ENCODE measurements at places on chromosomes 12 and 14.

- no peak for DNase-seq
These were observed 163.7 kb upstream of the RPH3A start for GRCh38 chr12:112627851-112628250.

DNA sequence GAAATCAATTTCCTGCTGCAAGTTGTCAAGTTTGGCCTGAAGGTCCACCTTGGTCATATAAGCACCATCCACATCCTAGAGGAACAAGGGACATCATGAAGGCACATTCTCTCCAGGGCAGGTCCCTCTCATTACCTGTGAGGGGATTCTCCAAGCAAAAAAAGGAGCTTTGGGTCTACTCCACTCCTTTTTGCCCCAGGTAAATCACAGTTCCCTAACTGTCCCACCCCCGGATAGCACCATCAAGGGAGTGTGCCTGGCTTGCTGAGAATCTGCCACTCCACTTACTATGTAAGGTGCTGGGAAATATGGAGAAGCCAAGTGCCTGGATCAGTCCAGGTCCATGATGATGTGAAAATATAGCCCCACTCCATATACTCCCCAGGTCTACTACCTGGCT, 2.5 kb downstream of the KRT1 start:
- no peak for DNase-seq

DNA sequence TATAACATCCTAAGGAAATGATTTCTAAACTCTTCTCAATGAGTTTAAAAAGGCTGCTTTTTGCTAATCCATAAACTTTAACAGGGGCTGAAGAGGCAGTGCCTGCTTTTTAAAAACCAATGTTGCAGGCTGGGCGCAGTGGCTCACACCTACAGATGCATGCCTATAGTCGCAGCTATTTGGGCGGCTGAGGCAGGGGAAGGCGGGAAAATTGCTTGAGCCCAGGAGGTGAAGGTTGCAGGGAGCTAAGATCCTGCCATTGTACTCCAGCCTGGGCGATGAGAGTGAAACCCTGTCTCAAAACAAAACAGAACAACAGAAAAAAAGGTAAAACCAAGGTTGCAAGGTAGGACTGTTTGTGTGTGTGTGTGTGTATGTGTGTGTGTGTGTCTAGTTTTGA, 531.2 kb downstream of the DIO2 start:
- DNase-seq: no peak

- no peak for DNase-seq
These were observed 554.3 kb upstream of the MIS18BP1 start for GRCh38 chr14:45807178-45807899.

- DNase-seq: no peak
These were observed 139.3 kb upstream of the PZP start for GRCh38 chr12:9347328-9348127.

DNA sequence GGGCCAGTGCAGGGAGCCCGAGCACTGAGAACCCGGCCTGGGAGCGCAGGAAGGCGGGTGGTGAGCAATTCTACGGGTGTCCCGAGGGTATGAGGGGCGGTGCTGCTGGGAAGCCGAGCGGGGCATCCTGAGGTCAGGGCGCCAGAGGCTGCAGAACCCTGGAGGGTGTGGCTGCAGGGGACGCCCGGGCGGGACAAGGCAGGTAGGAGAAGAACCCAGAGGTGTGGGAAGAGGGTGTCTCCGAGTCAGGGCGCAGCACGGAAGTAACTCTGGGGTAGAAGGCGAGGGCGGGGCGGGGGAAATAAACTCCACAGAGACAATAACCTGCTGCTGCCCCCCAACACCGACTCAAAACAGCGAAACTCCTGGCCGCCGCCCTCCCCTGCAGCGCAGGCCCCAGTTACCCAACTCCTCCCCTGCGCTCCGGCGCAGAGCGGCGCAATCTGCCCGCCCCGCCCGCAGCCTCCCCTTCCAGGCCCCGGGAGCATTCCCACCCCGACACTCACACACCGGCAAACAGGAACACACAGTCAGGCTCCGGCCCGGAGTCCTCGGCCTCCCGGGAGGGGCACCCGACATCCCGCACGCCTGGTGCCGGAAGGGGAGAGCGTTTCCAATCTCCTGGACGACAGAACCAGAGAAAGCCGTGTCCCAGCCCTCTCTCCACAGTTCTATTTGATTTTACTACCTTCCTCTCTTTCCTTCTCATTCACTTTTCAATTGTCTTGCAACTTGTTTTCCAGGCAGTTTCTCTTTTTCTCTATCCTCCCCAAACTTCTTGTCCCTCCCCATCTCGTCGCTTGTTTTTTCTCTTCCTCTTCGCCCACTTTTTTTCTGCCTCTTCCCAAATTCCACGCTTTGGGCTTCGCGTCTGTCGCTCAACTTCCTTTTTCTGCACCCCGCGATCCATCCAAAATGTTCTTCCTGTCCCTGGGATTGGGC, 2.4 kb downstream of the HRK start:
- DNase-seq: no peak

DNA sequence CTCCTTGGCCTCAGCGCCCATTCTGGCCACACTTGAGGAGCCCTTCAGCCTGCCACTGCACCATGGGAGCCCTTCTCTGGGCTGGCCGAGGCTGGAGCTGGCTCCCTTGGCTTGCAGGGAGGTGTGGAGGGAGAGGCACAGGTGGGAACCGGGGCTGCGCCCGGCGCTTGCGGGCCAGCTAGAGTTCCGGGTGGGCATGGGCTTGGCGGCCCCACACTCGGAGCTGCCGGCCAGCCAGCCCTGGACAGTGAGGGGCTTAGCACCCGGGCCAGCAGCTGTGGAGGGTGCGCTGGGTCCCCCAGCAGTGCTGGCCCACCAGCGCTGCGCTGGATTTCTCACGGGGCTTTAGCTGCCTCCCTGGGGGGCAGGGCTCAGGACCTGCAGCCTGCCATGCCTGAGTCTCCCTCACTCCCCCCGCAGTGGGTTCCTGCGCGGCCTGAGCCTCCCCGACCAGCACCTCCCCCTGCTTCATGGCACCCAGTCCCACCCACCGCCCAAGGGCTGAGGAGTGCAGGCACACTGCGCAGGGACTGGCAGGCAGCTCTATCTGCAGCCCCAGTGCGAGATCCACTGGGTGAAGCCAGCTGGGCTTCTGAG, 28.0 kb downstream of the TMEM117 start:
- no peak for DNase-seq

DNA sequence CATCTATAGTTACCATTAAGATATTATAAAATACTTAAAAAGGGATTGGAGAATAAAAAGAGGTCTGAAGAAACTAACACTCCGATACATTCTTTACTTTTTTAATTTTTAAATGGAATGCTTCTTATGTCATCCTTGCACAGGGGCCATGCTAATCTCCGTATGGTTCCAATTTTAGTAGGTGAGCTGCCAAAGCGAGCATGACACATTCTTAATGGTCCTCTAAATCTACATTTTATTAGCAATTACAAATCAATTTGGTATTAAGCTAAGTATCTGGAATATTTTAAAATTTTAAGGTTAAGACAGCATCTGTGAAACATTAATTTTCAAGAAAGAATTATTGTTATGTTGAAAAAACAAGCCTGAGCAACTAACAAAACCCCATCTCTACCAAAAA, 6.2 kb upstream of the ARID4A start:
- DNase-seq: no peak

DNA sequence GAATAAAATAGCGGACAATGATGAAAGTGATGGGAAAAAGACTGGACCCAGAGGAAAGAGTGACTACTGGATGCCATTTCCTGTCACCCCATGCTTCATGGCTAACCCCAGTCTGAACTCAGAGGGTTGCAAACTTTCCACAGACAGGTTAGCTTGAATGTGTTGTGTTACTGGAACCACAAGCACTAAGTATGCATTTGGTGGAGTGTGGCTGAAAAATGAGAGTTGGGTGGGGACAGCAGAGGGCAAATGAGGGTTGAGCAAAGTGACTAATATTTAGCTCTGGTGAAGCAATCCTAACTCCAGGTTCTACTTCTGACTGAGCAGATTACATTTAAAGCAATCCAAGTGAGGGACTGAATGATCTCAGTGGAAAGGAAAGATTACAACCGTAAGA, 1.6 kb downstream of the SLC16A7 start:
- DNase-seq: peak; percentile 74

- DNase-seq: no peak
These were observed 44.2 kb downstream of the IRF2BPL start for GRCh38 chr14:76984297-76984696.

DNA sequence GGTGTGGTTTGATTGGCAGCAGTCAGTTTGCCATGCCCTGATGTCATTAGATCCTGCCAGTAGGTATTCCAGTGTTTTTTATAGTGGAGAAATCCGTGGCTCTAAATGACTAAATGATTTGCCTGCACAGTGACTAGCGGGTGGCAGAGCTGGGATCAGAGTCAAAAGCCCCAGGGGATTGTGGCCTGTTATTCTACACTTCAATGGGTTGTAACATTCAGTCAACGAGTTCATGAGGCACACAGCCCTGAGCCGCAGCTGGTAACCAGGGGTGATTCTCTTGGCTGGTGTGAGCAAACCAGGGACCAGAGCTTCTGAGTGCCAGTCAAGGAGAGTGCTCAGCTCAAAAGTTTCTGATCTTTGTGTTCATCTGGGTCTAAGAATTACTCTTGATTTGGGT, 1.8 kb downstream of the MYH6 start:
- DNase-seq: no peak

DNA sequence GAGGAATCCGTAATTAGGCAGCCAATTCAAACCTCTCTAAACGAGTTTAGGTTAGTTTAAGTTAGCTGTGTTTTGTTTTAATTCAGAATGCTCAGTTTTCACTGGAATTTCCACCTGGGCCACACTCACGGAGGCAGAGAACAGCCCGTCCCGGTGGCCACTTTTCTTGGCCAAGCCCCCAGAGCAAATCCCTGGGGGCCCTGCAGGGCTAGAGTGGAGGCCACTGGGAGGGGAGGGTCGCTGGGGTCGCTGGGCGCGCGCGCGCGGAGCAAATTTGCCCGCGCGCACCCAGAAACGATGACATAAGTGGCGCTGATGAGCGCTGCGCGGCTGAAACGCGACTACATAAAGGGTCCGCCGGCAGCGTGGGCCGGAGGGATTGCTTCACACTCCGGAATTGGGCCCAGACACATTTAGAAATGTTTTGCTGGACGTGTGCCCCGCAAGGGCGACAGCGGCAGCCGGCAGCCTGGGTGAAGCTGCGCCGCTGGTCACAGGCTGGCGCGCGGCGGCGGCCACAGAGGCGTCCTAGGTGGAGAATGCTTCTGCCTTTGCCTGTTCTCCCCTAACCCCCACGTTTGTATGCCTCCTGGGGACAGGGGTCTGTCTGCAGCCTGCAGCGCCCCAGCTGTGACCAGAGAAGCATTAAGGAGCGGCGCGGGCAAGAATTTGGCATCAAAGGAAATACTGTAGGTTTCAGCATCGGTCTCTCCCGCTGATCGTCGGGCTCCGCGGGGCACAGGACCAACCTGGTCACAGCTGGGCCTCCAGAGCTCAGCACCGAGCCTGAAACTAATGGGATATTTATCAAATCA, 37.9 kb upstream of the TBX5 start:
- no peak for DNase-seq

DNA sequence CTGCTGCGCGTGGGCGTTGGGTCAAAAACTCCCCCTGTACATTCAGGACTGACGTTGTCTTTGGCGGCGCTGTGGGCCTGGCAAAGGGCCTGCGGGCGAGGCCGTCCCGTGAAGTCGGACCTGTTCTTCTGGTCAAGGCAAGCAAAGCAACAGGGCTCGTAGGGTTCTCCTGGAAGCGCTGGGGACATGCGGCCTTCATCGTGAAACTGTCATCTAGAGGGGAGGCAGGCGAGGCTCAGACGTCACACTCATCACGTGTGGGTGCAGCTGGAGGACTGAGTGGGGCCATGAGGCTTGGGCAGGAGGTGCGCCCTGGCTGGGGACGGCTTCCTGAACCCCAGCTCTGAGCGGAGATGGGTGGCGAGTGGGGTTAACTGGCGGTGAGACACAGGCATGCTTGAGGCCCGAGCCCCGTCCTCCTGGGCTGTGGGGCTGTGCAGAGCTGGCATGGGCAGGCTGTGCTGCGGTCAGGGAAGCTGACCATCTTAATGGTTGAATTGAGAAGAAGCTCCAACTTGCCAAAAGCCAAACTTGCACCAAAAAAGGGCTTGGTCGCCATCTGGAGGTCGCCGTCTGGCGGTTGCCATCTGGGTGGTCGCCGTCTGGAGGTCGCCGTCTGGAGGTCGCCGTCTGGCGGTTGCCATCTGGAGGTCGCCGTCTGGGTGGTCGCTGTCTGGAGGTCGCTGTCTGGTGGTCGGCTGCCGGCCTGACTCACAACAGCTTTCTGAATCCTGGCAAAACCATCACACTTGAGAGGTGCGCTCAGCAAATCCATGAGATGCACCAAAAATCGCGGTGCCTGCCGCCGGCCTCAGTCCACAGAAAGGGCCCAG, 66.2 kb downstream of the NOC4L start:
- DNase-seq: no peak

GRCh38 chr12:112219195-112219594, 93.8 kb downstream of the TRAFD1 start:
- DNase-seq: no peak

GRCh38 chr14:95340201-95340697, 20.5 kb upstream of the CLMN start:
- DNase-seq: no peak

DNA sequence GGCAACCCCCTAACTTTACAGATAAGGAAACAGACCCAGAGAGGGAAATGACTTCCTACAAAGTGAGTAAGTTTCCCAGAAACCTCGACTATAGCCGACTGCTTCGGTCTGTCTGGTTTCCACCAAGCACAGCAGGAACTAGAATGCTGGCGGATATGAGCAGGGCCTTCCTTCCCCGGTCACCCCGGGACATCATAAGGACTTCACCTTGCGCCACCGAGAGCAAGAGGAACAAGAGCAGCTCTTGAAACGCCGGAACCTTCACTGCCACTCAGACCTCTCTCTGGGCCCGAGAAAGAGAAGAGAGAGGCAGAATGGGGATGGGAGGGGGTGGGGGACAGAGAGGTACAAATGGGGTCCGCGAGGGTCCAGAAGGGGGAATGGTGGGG, 29.4 kb upstream of the GPR68 start:
- no peak for DNase-seq

GRCh38 chr14:74616507-74616906, 4.5 kb upstream of the LTBP2 start:
- DNase-seq: no peak

- DNase-seq: no peak
These were observed 5.5 kb downstream of the C12orf71 start for GRCh38 chr12:27076928-27077327.

DNA sequence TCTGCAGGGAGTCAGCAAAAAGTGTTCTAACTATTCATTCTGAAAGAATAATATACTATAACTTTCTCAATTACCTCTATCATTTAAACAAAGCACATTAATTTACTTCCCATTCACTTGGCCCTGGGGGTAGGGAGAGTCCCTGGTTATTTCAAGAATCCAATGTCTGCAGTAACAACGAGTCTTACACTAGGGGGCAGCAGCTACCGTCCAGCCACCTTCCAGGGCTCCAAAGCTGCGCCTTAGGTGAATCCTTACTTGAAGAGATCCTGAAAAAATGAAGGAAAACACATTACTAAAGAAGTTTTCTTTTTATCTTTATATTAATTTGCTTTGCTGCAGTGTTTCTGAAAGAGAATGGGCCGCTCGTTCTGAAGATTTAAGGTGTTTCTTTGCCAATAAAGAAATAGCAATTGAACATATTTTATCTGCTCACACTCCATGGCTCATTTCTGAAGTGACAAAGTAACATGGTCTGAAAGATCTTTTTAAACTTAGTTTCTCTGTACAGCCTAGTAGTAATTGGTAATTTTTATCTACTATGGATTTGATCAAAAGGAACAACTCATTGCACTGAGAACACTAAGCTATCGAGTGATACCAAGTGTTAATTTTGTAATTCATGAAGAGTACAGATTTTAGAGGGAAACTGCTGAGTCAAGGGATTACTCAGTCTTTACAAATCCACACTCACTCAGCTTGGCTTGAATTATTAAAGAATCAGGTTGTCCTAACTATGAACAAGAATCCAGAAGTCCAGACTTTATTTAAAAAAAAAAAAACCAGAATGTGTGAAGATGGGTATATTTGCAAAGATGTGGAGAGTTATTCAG, 27.6 kb downstream of the BHLHE41 start:
- no peak for DNase-seq

All from stimulated activated CD8-positive, alpha-beta memory T cell treated with anti-CD3 and anti-CD28 coated beads, Interleukin-7, amount 100 ng/mL, for 48 hours (primary cell).